ENCODE measurements at places on chromosomes 16 and 17.
A peak's percentile ranks its signal among the peaks of the same experiment; 100 is the strongest.

DNA sequence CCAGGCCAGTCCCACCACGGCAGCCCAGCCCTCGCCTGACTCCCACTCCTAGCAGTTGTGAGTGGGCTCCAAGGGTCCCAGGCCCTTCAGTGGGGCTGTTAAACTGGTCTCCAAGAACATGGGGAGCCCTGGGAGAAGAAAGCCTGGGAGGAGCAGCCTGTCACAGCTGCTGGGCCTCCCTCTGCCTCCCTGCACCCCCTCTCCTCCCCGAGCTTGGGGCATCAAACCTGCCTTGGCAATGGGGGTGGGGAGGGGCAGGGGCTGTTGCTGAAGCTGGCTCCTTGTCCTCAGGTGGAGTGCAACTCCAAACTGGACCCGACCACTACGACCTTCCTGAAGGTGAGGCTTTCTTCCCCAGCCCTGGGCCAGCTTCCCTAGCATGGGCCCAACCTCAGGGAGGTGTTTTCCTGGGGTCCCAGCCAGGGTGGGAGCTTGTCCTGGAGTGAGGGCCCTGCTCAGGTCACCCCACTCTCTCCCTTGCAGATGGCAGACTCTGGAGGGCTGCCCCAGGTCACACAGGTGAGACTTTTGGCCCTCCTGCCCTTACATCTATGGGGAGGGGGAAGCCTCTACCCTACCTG, 6.6 kb upstream of the SETD6 start:
- peak; percentile 55 for DNase-seq

DNA sequence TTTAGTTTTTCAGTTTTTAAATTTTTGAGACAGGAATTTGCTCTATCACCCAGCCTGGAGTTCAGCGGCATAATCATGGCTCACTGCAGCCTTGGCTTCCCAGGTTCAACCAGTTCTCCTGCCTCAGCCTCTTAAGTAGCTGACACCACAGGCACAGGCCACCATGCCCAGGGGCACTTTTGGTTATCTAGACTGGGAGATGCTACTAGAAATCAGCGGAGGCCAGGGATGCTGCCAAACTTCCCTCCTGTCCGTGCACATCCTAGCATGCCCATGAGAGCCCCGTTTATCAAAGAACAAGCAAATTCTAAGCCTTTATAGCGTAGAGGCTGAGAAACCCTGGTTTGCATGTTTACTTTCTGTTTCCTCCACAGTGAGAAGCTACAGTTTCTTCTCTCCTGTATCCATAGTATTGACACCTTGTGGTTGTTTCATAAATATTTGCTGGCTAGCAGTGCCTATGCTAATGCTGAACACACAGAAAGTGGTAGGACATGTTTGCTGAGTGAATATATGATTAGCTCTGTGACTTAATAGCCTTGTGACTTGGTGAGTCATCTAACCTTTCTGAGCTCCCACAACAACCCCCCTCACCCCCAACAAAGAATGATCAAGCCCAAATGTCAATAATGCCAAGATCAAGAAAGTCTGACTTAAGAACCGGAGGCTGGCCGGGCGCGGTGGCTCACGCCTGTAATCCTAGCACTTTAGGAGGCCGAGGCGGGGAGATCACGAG, 39.2 kb upstream of the MAF start:
- DNase-seq: no peak

- DNase-seq: no peak
Measured at GRCh38 chr16:88370365-88370764, 12.4 kb upstream of the ZNF469 start.

GRCh38 chr16:1345087-1345486, 6.6 kb downstream of the TSR3 start:
- no peak for DNase-seq

DNA sequence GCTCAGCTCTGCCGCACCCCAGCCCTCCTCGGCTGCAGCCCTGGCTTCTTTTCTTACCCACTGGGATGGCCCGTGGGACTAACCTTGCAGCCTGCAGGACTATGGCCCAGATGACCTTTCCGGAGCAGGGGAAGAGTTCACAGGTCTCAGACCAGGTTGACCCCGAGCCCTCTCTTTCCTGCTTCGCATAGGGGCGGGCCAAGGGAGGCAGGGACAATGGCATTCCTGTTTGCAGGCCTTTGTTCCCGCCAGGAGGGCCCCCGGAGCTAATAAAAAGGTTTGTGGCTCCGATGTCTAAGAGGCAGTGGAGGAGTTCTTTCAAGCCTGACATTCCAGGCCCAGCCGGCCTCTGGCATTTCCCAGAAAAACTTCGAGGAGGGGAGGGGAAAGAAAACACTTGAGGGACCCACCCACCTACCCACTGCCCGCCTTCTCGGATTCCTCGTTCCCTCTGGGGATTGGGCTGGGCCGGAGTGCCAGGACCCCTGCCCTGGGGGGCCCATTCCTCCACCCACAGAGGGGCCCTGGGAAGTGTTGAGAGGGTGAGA, 5.8 kb upstream of the SOCS3 start:
- peak; percentile 68 for DNase-seq

- DNase-seq: no peak
Measured at GRCh38 chr17:35543856-35544255, 6.4 kb upstream of the SLFN12L start.

- no peak for DNase-seq
Measured at GRCh38 chr16:64307431-64307830, 814.4 kb downstream of the CDH11 start.
